ENCODE measurements at places on chromosomes 1 and 21.

DNA sequence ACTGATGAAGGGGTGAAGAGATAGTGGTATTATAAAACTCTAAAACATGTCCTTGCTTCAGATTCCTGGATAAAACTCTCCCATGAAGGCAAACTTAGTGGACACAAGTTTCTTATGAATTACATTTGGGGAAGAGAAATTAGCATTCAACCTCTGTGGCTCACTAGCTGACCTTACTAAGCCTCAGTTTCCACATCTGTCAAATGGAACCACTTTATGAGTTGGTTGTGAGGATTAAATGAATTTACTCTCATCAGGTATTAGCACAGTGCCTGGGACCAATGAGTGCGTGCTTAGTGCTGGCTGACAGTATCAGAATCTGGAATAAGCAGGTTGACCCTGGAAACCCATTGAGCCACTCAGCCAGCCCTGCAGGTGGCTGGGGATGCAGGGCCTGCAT, 2.6 kb downstream of the CACNA1S start:
- DNase-seq, result no peak

DNA sequence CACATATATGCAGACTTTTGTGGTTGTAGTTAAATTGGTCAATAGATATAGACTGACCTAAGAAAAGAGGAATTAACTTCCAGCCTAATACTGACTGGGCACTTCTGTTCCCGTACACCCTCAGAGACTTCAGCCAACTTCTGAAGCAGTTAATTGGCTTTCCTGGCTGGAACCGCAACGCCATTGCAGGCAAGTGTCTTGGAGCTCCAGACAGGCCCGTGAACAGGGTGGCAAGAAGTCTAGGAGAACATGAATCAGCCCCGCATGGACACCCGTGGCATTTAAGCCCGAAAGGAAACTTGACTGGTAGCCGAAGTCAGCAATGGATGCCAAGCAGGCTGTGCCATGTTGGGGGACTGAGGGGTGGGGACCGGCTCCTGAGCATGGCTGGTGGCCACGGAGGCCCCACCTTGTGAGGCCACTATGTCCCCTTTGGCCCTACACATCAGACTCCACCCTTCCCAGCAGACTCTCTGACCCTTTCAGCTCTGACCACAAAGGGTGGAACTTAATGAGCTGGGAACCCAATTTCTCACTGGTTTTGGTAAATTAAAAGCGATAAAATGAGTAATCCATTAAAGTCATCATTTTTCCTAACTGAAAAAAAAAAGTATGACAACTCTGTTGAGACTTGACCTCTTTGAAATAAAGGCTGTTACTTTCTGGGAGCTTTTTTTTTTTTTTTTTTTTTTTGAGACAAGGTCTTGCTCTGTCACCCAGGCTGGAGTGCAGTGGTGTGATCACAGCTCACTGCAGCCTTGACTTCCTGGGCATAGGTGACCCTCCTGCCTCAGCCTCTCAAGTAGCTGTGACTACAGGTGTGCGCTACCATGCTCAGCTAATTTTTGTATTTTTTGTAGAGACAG, 54.1 kb downstream of the RUNX1 start:
- no peak for DNase-seq

DNA sequence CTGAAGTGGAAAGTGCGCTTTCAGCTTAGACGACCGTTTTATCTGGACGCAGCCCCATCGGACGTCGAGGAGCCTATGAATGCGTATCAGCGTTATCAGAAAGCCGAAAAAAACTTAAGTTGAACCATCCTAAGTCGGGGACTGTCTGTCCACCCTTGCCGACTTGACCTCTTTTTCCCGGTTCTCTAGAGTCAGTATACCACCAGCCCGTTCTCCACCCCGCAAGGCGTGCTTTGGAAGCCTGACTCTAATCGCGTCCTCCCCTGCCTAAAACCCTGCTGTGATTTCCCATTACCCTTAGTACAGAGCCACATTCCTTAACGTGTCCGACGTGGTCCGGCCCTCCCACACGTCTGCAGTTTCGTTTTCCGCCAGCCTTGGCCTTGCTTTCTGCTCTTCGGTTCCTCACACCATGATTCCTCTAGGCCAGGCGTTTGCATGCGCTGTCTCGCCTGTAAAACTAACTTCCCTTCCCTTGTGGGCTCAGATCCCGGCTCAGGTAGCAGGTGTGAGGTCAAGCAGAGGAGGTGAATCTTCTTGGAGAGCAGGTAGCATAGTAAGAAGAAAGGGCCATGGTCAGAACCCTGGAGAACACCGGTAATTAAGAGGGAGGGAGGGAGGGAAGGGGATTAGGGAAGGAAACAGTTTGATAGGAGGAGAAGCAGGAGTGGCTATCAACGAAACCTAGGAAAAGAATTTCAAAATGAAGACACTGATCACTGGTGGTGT, 865 bp downstream of the ADPRS start:
- DNase-seq, result no peak

DNA sequence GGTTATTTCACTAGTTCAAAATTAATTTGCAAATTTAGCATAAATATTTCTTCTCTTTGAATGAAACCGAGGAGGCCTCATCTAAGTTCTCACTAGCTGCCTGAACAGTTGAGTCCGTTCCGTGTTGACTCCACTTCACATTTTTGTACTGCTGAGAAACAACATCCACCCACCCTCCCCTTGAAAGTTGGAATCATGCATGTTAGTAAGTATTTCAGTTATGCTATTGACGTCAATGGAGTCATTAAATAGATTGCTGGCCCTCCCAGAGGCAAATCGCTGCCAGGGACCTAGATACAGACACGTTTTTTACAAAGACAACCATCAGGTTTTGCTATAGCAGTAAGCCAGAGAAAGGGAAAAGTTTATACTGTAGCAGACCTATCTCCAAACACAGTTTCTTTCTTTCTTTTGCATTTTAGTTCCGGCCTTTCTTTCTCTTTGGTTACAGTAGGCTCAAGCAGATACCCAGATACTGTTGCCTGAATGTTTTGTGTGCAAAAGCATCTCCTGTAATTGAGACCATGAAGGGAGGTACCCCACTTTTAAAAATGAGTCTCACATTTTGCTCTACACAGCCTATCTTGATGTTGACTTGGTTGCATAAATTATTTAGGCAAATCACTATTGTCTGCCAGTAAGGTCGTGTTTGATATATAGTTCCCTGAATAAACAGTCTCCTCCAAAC, 262.6 kb upstream of the SGIP1 start:
- DNase-seq, result peak; percentile 63

GRCh38 chr1:41101950-41102607, 80.6 kb upstream of the SLFNL1 start:
- peak; percentile 57 for DNase-seq

- DNase-seq, result no peak
Observed at GRCh38 chr1:171219346-171220080, 28.8 kb upstream of the FMO1 start.

GRCh38 chr21:34883491-34884271, 165.4 kb downstream of the RUNX1 start:
- DNase-seq, result no peak

GRCh38 chr21:37071561-37072273, 1.2 kb downstream of the PIGP start:
- no peak for DNase-seq

GRCh38 chr1:52210044-52210443, 68.2 kb downstream of the ZFYVE9 start:
- DNase-seq, result no peak

DNA sequence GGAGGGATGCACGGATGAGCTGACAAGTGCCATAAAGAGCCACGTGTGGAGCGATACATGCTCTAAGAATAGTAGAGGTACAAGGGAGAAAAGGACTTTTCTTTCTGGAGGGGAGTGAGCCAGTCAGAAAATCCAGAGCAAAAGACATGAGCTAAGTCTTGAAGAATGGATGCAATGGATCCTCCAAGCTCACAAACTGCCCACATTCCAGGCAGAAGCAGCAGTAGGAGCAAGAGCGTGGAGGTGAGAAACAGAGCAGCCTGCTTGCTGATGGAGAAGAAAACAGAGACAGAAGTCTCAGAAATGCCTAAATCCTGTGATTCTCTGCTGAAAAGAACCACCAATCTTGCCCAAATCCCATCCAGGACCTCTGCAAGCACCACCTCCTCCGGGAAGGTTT, 78.2 kb upstream of the RALGPS2 start:
- DNase-seq, result no peak

GRCh38 chr1:204340081-204340889, 19.4 kb downstream of the PLEKHA6 start:
- DNase-seq, result no peak

- no peak for DNase-seq
Observed at GRCh38 chr1:87034351-87034750, 119.9 kb downstream of the HS2ST1 start.

GRCh38 chr1:200265881-200266280, 144.0 kb downstream of the ZNF281 start:
- no peak for DNase-seq

DNA sequence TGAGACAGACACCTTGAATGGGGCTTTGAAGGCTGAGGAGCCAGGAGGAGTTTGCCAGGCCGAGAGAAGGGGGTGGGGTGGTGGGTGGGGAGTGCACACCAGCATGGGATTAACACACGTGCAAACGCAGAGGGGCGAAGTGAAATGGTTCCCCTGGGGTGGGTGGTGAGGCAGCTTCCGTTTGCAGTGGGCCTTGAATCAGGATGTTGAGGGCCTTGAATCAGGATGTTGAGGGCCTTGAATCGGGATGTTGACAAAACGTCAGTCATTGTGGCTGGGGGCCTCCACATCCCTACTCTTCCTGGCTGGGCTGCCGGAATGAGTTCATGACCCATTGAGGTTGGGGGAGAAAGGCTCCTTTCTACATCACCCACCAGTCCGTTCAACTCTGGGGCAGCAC, 16.6 kb downstream of the LDLRAP1 start:
- DNase-seq, result no peak

GRCh38 chr1:246051909-246052518, 455.1 kb downstream of the SMYD3 start:
- no peak for DNase-seq

- DNase-seq, result no peak
Observed at GRCh38 chr21:17688912-17689874, 76.5 kb upstream of the BTG3 start.

GRCh38 chr1:13622446-13622845, 38.8 kb downstream of the PDPN start:
- DNase-seq, result no peak

DNA sequence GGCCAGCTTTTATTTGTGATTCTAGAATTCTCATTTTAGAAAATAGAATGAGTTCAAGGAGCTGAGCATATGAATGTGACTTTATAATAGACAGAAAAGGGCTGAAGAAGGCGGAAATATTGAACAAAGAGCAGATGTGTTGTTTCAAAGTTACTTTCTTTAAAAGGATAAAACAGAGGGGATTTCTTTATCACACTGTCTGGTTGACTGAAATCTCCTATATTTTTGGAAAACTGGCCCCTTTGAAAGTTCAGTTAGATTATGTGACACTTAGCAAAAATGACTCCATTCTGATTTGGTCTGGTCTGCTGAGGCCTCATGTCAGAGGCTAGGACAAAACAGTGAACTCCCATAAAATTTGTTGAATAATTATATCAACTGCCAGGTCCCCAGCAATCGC, 46.4 kb upstream of the DNAH14 start:
- DNase-seq, result no peak

DNA sequence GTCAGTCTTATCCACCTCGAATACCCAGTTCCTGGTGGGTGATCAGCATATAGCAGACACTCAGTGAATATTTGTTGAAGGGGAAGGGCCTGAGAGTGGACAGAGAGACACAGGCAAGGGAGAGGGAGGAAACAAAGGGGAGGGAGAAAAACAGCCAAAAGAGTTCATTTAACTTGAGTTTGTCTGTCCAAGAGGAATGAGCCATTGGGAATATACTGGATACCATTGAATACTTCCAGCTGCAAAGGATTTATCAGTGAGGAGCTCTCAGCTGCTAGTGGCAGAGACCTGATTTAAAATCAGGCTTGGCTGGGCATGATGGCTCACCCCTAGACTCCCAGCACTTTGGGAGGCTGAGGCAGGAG, 11.5 kb upstream of the BGLAP start:
- no peak for DNase-seq

GRCh38 chr1:27364696-27365371, 1.9 kb downstream of the MAP3K6 start:
- no peak for DNase-seq

GRCh38 chr1:185295091-185295490, 22.0 kb downstream of the IVNS1ABP start:
- no peak for DNase-seq

DNA sequence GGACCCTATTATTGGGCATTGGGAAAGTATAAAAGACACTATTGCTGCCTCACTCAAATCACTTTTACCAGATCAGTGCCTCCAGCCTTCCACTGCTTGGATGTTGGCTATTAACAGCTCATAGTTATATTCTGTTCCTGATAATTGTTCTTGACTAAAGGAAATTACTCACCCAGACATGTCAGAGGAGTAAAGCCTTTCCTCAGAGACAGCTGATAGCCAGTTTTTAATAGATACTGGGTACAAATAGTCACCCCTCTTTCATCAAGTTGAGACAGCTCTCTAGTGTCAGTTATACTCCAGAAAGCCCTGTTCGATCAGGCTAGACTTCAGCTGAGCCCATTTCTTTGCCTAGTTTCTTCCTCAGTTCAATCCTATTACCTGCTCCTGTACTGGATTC, 876.1 kb upstream of the B3GALT2 start:
- no peak for DNase-seq

DNA sequence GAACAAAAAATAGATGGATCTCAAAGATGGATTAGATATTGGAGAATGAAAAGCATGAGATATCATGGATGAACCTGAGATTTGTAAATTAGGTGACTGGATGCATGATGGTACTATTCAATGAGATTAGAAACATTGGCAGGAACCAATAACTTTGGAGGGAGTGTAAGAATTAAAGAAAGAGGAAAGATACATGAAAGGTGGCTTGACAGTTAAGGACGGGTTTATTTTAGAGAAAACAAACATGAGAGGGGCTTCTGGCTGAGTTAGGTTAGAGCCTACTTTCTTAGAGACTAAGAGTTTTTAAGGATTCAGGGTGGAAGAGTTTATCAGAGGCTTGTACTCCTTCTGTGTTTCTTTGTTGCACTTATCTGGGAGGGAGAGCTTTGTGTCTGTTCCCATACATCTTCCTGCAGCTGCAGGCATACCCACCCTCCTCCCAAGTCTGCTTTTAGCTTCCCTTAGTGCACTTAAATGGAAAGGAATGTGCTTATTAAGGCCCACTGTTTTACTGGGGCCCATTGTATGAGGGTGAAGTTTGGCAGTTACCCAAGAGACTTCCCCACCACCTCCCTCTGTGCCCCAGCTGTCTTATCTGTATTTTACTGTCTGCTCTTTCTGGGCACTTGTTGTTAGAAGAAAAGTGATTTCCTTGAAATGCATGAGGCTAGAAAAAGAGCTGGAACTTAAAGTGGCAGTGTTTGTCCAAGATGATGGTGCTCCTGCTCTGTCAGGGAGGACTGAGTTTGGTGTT, 26.1 kb upstream of the CR2 start:
- DNase-seq, result no peak
